NCI-H460 (cell line): ENCODE measurements at places on chromosomes 6 and 20. TPM values are rescaled to one million over a fixed set of nuclear protein-coding genes. Genes with fewer than 3 reads are reported as not detected.

- no peak for DNase-seq
These were observed 52.2 kb downstream of the CDC40 start for GRCh38 chr6:110232450-110232849.

GRCh38 chr6:118263921-118264486 is 284.1 kb upstream of the PLN start:
- no peak for DNase-seq

DNA sequence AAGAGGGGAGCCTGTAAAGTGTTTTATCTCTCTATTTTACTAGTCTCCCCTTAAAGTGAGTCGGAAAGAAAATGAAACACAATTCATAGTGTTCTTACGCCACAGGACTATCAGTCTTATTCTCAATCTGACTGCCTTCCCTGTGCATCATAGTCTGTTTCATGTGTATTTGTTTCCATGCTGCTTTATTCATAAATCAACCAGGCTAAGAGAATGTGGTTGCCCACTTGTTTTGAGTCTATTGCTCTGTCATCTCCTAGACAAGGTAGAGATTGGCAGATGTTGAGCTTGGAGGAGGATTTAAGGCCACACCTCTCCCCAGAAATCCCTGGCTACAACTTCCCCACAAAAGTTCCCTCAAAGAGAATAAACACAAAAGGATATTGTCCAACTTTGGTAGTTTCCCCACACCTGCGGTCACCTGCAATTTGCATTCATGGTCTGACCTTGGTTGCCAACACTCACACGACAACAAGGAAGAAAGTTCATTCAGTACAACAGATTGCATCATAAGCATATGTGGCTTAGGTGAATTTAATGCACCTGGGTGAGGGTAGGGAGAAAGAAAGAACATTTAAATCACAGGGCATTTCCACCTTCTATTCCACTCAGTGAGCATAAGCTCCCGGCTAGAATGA is 167.1 kb upstream of the FBXL4 start:
- DNase-seq, result no peak

GRCh38 chr6:169849396-169849795 is 98.0 kb downstream of the ERMARD start:
- DNase-seq, result no peak

- DNase-seq, result no peak
These were observed 25.4 kb downstream of the SPATA2 start for GRCh38 chr20:49889935-49890333.

DNA sequence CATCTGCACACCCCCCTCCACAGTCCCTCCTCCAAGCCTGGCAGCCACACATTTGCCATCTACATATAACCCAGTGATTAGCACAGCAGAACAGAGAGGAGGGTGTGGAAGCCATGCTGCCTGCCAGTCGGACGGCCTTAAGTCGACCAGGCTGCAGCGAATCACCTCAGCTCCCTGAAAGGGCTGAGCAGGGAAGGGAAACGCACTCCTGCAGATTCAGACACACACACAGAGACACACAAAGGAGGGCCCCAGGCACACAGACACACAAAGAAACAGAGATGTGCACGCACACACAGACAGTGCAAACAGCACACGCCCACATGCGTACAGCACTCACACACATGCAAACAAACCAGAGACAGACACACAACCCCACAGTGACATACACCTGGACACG is 11.2 kb upstream of the SIRPA start:
- DNase-seq, result no peak

- peak; percentile 2 for DNase-seq
These were observed at the start of gene MRAP2 for GRCh38 chr6:84033523-84034451. Gene MRAP2, plus strand, starts transcription at chr6:84033772. Its CDS starts 21,547 bp downstream, at chr6:84055319.

DNA sequence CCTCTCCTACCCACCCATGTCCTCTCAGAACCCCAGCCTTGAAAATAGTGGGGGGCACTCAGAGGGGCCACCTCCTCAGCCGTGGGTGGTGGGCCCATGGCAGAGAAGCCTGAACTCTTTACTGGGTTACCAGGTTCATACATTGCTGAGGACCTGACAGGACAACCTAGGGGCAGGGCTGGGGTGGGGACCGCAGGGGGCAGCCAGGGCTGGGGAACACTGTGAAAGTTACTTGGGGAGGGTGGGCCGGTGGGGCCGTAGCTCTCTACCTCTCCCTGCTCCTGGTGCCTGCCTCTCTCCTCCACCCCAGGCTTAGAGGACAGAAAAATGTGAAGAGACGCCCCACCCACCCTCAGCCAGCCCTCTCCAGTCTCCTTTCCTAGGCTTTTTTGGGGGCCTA is 15.4 kb downstream of the MDFI start:
- no peak for DNase-seq

DNA sequence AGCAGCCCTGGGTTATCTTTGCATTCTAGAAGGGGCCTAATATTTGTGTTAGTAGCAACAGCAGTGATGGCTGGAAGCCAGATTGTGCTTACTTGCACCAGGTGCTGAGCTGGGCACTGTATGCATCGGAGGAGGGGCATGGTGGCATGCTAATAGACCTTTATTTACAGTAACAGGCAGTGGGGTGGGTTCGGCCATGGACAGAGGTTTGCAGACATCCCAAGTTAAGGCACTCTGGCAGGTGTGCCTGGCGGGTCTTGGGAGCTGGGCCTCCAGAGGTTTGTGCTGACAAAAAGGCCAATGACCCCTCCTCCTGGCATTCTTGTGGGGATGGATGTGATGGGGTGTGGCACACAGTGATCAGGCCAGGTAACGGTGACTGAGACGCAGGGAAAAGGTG is 39.0 kb upstream of the CD93 start:
- DNase-seq, result no peak

The TMEM244 gene
- total RNA-seq, result not detected in 2 replicates

The FAXC gene
- total RNA-seq, result 1.9 and 2.0 TPM in 2 replicates

The CNBD2 gene
- 3.7 and 7.1 TPM in 2 replicates for total RNA-seq
